ENCODE measurements at places on chromosomes 6 and 20.

DNA sequence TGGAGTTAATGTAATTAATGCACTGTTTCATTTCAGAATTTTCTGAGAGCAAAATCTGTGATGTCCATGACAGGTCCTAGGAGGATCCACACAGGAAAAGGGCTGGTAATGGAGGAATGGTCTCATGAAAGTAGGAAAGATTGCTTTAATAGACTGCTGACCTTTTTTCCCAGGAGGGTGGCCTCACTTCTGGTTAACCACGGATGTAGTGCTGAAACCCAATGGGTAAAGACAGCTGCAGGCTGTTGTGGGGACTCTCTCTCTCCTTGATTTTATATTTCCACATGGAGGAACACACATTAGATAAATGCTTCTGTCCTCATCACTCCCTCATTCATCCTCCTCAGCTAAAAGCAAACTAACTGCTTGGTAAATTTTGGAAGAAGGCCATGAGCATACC is 23.6 kb upstream of the RIPOR2 start:
- DNase-seq = no peak

GRCh38 chr6:43471399-43471798 is 6.0 kb upstream of the TJAP1 start:
- DNase-seq = no peak

- no peak for DNase-seq
These were observed 66.6 kb downstream of the SHPRH start for GRCh38 chr6:145897552-145897951.

DNA sequence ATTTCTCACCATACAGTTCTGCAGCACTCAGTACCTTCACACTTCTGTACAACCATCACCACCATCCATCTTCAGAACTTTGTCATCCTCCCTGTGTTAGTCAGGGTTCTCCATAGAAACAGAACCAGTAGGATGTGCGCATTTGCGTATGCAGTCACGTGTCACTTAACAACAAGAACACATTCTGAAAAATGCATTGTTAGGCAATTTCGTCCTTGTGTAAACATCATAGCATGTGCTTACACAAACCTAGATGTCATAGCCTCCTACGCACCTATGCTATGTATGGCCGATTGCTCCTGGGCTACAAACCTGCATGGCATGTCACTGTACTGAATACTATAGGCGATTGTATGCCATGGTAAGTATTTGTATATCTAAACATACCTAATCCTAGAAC is 66.2 kb upstream of the PTPRT start:
- DNase-seq = no peak

DNA sequence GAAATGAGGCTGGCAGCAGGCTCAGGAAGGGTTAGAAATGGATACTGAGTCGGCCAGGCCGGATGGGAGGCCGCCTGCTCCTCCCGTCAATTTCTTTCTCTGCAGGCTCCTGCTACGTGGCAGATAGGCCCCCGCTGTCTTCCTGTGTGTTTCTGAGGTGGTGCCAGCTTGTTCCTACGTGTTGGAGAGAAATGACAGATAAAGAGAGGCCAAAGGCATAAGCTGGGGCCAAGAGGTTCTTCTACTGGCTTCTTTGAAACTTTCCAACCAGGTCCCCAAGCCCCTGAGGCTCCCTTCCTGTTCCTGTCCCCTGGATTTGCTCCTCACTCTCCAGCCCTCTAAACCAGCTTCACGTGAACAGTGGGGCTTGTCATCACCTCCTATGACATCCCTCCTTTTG is 76.8 kb downstream of the TCP11 start:
- DNase-seq = no peak

GRCh38 chr6:168581236-168581635 is 140.3 kb downstream of the SMOC2 start:
- DNase-seq = no peak

- DNase-seq = no peak
These were observed 84.8 kb downstream of the TTLL2 start for GRCh38 chr6:167409694-167410093.

GRCh38 chr6:144728804-144729203 is 443.7 kb downstream of the UTRN start:
- DNase-seq = no peak

DNA sequence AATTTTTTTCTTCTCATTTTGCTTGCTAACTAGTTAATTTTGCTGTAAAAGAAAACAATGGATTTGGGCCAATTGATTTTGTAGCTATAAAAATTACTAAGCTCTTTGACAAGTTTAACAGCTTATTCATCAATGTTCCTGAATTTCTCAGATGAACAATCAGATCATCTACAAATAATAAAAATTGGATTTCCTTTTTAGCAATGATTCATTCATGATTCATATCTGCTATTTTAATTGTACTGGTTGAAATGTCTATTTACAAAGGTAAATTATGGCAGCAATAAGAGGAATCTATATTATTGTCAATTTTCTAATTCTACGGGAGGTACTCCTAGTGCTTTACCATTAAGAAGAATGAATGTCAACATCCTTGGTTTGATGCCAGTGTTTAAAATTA is 178.8 kb upstream of the BTBD3 start:
- DNase-seq = peak; percentile 11

GRCh38 chr6:82370788-82371187 is 7.2 kb downstream of the TPBG start:
- no peak for DNase-seq

GRCh38 chr6:45609141-45609638 is 231.5 kb upstream of the SUPT3H start:
- peak; percentile 87 for DNase-seq

GRCh38 chr6:90983462-90983861 is 396.6 kb upstream of the MAP3K7 start:
- DNase-seq = no peak

DNA sequence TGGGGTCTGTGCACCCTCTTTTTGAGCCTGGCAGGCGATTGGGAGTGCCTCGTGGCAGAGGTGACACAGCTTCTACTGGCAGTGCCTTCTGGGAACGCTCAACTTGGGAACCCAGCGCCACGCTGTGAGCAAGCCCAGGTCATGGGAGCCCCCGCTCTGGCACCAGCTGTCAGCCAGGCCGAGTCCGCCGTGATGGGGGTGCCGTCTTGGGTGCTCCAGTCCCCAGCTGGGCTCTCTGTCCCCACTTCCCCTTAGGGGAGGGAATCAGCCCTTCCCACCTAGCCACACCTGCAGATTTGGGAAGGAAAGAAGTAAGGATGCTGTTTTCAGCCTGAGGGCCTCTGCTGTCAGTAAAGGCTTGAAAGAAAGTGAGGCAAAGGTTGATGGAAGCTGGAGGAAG is 31.0 kb upstream of the NTSR1 start:
- DNase-seq = no peak

DNA sequence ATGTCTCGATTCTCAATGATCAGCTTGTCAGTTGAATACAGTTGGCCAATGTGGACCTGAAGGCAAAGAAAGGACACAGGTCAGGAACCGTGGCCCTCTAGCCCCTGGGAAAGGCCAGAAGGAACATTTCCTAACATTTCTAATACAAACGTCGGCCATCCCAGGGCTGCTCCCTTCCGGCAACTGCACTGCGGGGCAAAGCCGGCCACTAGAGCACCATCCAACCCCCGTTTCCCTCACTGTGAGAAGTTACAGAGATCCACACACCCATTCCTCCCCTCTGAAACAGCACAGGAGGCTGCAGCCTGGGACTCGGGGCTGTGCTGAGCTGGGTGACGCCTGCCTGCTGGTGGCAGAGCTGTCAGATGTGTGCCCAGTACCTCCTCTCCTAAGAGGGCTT is 24.3 kb downstream of the PPP1R3G start:
- DNase-seq = no peak

GRCh38 chr6:87054143-87054833 is 40.6 kb downstream of the CGA start:
- no peak for DNase-seq

DNA sequence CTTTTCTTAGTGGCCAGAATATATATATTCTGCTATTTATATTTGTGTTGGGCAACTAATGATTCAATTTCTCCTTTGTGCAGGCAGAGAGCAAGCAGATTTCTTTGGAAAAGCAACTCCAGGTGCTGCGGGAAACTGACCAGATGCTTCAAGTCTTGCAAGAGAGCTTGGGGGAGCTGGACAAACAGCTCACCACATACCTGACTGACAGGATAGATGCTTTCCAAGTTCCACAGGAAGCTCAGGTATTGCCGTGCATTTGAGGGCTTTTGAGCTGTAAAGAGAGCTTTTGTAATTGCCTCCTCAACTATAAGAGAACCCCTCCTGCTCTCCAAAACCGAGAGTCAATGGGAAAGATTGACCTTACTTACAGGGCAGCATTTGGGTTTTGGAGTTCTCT is 203.5 kb downstream of the UTRN start:
- no peak for DNase-seq

GRCh38 chr6:165647041-165647440 is 16.0 kb downstream of the PDE10A start:
- no peak for DNase-seq

GRCh38 chr6:14750059-14750661 is 495.7 kb upstream of the JARID2 start:
- no peak for DNase-seq

DNA sequence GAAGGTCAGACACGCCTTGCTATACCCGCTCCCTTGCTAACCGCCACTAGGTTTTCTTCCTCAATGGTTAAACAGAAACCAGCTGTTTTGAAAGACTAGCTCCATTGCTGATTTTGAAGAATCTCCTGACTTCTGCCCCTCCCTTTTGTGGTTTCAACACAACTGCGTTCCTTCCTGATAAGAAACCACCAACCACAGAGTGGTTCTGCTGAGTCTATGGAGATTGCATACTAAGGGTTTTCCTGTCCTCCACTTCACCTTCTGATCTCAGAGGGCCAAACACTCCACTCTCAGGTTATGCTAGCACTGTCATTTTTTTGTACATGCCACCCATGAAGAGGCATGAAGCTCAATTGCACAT is 207.9 kb downstream of the MYLK4 start:
- DNase-seq = peak; percentile 4

DNA sequence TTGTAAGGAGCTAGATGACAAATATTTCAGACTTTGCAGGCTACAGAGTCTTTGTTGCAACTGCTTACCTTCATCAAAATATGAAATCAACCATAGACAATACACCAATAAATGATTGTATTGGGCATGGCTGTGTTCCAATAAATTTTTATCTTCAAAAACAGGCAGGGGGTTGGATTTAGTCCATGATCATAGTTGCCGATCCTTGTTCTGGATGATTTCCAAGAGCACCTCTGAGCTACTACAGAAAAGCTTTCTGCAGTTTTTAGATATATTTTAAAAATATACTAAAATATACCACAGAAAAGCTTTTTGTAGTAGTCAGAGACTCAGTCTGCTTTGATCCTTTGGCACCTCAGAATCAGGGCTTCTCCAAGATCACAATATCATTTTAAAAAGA is 145.0 kb downstream of the HTR1B start:
- DNase-seq = no peak

DNA sequence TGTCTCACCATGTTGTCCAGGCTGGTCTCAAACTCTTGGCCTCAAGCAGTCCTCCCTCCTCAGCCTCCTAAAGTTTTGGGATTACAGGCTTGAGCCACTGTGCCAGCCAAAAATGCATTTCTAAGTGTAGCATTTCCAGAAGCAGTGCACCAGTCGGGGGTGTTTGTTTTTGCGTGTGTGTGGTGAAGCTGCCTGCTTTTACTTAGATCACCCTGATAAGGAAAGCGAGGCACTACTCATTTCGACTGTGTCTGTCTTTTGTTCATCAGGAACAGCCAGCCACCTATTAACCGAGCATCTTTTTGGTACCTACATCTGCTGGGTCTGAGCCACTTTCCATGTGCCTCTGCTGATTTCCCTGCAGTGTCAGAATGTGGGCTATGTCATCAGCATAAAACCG is 18.7 kb downstream of the SIRT5 start:
- no peak for DNase-seq

- no peak for DNase-seq
These were observed 11.5 kb upstream of the IL20RA start for GRCh38 chr6:137056121-137056880.

GRCh38 chr6:56660381-56660730 is 17.7 kb upstream of the DST start:
- DNase-seq = no peak

DNA sequence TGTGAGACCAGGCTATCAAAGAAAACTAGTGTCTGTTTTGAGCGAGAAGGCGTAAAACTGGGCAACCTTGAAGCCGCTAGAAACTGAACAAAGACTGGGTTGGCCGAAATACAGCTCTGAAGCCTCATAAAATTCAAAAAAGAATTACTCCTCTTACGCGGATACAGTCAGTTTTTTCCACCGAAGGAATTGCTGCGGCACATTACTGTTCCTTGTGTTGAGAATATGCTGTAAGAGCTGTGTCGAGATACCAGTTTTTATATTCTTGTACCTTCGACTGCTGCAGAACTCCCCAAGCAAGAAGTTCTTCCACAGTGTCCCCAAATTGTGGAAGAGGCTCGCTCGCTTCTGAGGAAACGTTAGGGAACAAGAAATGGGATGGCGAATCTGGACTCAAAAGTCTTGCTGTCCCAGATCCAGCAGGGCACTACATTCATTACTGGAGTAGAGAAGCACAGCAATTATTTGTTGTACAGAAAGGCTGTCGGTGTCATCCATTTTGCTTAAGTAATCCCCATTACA is 523 bp upstream of the COX7A2 start:
- DNase-seq = peak; percentile 9

- no peak for DNase-seq
These were observed 112.8 kb upstream of the FLRT3 start for GRCh38 chr20:14450256-14450655.

GRCh38 chr6:46985943-46986342 is 56.2 kb downstream of the ADGRF1 start:
- DNase-seq = no peak

GRCh38 chr6:30544666-30545272 is 11.5 kb downstream of the GNL1 start:
- DNase-seq = peak; percentile 79

DNA sequence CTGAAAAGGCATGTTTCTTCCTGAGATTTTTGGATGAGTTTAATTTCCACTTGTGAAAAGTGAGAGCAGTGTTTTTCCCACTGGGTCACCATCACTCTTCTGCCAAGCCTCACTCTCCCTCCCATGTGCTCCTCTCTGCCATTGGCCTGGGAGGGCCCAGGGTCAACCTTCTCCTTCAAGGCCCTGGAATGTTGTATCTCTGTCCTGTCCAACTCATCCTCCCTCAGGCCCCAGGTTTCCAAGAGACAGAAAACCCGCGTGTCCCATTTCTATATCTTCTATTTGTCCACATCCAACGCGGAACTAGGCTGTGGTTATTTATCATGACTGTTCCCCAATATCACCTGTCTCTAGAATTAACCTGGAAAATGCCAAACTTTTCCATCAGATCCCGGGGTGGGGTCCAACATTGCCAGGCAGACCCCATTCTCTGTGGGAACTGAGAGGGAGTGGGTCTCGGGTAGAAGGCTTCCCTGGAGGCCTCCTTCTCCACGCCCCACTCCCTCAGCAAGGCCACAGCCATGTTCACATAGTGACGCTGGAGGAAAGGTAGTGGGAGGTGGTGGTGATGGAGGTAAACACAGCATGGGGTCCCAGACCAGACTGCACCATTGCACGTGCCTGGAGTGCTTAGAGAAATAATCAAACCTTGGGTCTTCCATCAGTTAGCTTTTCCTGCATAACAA is 173.5 kb downstream of the SCP2D1 start:
- DNase-seq = no peak

- no peak for DNase-seq
These were observed 1.0 kb upstream of the MTRES1 start for GRCh38 chr6:107026965-107027364.

- no peak for DNase-seq
These were observed 9.7 kb upstream of the HMGA1 start for GRCh38 chr6:34226731-34227586.

- no peak for DNase-seq
These were observed 33.2 kb upstream of the ANKRD60 start for GRCh38 chr20:58261660-58262059.

GRCh38 chr6:166352923-166353322 is 10.6 kb upstream of the SFT2D1 start:
- no peak for DNase-seq
